ENCODE measurements at places on chromosomes 2 and 18.
A peak's percentile ranks its signal among the peaks of the same experiment; 100 is the strongest.

DNA sequence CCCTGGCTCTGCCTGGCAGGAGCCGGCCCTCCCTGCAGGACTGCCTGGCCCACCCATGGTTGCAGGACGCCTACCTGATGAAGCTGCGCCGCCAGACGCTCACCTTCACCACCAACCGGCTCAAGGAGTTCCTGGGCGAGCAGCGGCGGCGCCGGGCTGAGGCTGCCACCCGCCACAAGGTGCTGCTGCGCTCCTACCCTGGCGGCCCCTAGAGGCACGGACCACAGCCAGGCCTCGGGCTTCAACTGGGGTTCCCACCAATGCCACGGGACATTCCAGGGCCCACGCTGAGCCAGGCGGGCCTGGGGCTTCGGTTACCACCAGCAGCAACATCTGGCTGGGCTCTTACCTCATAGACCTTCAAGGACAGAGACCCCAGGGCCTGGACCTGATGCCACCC, 6.1 kb upstream of the GMPPA start:
- no peak for DNase-seq

DNA sequence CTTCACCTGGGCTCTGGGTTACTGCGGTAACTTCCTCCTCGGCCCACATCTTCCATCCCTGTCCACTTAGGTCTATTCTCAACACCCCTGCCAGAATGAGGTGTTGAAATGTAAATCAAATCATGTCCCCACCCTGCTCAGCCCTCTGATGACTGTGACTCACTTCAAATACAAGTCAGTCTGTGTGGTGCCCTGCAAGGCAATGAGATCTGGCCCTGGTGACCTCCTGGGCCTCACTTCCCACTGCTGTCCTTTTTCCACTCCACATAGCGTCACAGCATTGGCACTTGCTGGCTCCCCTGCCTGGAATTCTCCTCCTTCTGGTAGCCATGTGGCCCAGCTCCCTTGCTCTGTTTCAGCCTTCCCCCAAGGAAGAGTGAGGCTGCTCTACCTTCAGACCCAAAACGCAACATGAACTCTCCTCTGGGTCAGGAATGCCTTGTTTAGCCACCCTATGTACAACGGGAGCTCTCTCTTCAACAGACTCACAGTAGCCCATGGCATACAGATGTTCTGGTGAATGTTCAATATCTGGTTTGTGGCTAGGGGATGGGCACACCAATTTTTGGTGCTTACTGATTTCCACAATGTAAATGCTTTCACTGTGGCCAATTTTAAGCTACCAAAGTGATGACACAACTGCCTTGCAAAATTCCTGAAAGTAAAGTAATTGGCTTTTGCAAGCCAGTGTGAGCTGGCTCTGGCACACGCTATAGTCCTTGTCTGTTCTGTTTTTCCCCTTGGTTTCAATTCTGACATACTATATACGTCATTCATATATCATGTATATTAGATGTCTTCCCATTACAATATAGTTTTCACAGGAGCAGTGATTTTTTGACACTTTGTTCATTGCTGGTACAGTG, 550.3 kb upstream of the HS6ST1 start:
- peak; percentile 64 for DNase-seq

- no peak for DNase-seq
Observed at GRCh38 chr2:126275098-126275497, 380.9 kb upstream of the GYPC start.

DNA sequence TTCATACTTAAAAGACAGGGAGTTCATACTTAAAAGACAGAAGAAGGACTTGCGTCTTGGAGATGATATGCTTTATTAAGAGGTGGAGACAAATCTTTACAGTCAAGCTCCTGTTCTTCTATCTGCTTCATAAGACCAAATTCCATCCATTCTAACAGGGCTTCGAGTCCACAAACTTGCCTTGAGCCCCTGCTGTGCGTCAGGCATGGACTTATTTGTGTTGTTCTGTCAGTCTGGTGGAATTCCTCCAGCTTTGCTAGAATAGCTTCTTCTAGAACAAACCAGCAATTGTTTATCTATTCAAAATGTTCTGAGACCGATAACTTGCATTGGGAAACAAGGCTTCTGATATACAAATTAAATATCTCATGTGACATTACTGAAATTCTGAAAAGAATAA, 73.9 kb upstream of the SOX11 start:
- DNase-seq, result no peak

DNA sequence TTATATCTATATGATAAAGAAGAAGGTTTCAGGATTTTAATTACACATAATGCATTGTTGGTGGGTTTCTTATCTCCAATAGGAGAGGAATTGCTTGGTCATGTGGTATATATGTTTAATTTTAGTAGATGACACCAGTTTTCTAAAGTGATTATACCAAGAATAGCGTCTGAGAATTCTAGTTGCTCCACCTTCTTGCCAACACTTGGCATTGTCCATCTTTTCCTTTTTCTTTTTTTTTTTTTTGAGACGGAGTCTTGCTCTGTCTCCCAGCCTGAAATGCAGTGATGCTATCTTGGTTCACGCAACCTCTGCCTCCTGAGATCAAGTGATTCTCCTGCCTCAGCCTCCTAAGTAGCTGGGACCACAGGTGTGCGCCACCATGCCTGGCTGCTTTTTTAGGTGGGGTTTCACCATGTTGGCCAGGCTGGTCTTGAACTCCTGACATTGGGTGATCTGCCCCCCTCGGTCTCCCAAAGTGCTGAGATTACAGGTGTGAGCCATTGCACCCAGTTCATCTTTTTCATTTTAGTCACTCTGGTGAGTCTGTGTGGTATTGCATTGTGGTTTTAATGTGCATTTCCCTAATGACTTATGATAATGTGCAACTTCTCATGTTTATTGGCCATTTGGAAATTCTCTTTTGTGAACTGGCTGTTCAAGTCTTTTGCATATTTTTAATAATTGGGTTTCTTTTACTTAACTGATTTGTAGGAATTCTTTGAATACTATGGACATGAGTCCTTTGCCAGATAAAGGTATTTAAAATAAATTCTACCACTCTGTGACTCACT, 37.3 kb upstream of the ZNF512 start:
- no peak for DNase-seq

GRCh38 chr18:21298351-21298750, 56.3 kb downstream of the GREB1L start:
- DNase-seq, result no peak

DNA sequence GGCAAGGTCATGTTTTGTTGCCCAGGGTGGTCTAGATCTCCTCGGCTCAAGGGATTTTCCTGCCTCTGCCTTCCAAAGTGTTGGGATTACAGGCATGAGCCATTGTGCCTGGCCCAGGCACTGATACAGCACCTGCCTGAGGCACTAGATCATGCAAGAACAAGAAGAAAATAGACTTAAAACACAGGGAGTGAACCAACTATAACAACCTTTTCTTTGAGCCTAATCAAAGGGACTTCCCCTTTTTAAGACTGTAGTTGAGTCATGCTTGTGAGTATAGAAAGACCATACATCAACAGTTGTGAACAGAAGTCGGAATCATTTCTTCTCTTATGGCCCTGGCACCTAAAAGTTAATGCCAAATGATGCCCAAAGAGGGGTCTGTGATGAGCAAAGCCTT, 47.9 kb upstream of the MAPRE2 start:
- no peak for DNase-seq

DNA sequence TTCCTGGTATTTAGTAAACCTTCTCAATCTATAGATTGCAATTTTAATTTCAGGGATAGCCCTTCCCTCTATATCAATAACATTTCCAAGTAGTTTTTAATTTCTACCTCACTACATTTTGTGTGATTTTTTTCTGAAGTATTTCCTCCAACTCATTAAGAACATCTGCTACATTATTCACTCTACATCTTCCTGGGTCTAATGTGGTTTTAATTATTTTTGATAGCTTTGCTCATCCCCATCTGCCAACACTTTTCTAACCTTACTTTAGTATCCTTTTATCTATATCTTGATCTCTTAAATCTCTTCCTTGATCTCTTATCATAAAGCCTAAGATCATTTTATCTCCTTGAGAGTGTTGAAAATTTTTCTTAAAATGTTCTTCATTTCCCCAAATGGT, 278.3 kb upstream of the CYP26B1 start:
- no peak for DNase-seq

- DNase-seq, result no peak
Observed at GRCh38 chr2:15758848-15759247, 167.2 kb downstream of the DDX1 start.

- DNase-seq, result no peak
Observed at GRCh38 chr2:181421131-181421458, 36.1 kb upstream of the ITGA4 start.

GRCh38 chr2:169323841-169324240, 38.5 kb downstream of the LRP2 start:
- no peak for DNase-seq

DNA sequence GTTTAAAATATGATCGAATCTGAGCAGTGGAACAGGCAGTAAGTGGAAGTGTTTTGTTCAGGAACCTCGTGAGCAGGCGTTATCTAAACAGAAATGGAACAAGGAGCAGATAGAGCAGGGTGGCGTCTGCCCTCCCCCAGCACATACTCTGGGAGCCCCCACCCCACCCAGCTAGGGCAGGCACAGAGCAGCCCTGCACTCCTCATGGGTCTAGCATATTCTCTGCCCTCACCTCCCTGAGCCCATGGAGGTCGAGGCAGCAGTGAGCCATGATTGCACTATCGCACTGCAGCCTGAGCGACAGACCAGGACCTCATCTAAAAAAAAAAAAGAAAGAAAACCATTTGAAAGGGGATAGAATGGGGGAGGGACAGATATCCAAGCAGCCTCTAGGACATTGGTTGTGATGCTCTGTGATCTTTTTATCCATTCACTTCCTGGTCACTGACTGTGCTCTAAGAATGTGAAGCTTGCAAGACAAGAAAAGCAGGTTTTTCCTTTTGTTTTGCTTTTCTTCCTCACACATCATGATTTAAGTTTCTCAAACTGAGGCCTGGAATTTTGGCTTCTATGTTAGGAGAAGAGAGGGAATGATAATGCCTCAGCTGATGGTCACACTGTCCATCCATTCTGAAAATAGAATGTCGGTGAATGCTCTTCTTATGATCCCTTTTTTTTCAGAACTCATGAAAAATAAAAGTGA, 3.1 kb downstream of the MLPH start:
- DNase-seq, result no peak

GRCh38 chr18:36408606-36409005, 111.1 kb downstream of the FHOD3 start:
- DNase-seq, result no peak

DNA sequence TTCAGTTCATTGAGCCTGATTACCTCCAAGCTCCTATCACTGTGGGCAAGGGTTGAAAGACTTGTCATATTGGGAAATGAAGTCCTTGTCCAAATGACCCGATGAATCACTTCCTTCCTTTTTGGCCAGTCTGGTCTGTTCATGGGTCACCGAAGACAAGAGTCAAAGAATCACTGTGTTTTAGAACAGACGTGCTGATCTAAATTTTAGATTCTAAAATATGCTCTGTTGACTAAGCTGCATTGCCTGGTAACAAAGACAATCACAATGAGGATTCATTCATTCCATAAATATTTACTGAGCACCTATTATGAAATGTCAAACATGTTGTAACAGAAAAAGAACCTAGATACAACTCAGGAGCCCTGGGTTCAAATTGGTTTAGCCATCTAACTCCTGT, 99.4 kb upstream of the RND3 start:
- no peak for DNase-seq

DNA sequence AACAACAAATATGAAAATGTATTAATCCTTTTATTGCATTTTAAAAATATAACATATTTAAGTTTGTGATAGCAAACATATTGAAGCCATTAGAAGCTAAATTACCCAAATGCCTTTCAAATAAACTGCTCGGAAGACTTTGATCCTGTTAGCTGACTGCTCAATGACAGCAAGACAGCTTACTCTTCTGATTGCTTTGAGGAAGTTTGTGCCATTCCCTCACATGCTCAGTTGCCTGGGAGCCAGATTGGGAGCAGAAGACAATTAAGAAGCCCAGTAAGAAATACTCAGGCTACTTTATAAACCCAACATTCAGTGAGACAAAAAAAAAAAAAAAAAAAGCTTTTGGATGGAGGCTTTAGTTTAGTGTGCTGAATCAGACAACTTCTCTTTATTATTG, 407.1 kb upstream of the SOX11 start:
- no peak for DNase-seq

DNA sequence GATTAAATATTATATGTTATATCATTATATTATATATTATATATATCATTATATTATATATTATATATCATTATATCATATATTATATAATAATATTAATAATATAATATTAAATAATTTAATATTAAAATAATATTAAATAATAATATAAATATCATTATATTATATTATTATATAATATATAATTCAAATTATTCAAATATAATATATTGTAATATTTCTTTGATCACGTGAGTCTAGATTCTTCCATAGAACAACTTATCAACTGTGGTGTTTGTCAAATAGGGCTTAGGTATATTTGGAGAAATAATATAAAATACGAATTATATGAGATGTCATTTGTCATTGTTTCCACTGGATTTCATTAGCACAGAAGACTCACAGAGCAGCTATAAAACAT, 77.3 kb downstream of the SPHKAP start:
- DNase-seq, result no peak

GRCh38 chr2:239212121-239212928, 188.5 kb downstream of the HDAC4 start:
- no peak for DNase-seq

DNA sequence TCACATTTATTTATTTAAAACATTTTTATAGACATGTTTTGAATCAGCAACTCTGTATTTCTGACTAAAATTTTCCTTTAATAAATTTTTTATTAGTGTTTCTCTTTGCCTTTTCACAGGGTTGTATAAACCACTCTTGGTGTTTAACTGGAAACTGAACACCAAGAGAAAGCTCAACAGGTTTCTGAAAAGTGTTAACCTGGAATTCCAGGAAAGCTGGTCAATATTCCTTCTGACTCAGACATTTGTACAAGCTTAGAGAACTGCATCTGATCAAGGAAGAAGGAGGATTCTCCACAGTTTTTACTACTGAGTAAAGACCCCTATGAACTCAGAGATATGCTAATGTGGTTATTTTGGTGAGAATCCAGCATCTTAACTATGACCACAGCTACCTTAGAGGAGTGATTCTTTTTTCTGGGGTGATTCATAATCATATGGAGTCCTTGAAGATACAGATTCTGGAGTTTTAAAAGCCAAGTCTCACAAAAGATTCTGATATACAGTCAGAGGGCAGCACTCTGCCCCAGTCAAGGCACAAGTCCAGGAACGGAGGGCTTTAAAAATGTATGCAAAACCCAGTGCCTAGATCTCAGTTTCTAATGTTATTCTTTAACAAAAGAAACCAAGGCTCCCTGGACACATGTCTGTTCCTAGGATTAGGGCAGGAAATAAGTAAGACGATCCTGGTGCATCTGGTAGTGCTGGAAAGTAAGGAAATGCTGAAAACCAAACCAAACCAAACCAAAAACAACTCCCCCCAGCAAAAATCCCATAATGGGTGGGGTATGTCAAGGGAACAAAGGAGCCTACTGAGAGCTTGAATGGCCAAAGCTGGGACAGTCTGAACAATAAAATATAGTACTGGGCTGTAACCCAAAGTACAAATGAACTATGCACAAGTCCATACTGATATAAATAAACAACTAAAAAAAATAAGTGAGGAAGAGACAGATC, 85.1 kb upstream of the FZD5 start:
- DNase-seq, result no peak

Measured in HS-27A (cell line).